Right renal pelvis (tissue), 4 donors: ENCODE measurements at places on chromosomes 16 and 17.

- DNase-seq = no peak
Measured at GRCh38 chr17:17725011-17725751, 43.9 kb downstream of the RAI1 start.

DNA sequence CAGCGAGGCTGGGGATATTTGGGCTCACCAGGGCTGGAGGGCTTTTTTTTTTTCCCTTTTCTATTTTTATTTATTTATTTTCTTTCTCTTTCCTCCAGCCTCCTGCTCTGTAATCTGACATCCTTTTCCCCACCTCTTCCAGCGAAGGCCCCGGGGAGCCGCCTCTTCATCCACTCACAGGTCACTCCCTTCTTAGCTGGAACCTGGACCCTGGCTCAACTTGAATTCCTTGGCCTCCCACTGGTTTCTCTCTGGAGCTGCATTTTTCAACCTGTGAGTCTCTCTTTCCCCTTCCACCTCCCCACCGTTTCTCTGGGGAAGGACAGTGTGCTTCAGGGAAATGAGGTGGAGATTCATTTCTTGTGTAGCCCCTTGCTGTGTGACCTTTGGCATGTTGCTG is 82.0 kb downstream of the MRM1 start:
- no peak for DNase-seq

DNA sequence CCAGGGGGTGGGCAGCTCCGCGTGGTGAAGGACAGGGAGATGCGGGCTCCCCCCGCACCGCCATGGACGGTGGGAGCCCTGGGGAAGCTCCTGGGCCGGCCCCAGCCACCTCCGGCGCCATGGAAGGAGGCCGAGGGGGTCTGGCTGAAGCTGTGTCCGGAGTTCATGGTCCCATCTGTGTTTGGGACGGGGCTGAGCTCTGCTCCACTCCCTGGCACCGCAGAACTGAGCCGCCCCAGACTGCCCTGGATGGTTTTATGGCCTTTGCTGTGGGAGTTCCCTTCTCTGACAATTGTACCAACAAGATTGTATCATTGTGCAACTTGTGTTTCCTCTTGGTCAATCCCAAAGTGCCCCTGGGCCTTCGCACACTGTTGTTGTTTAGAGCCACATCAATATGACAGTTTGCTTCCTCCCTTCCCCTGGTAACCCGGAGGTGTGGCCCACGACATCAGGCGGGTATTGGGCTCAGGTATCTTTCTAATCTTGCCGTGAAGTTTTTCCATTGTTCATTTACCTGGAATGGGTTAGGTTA is 942 bp downstream of the KRT23 start:
- DNase-seq = no peak

GRCh38 chr17:31413874-31414549 is 22.5 kb downstream of the RAB11FIP4 start:
- DNase-seq = no peak

- no peak for DNase-seq
Measured at GRCh38 chr16:57585051-57585687, 42.7 kb downstream of the ADGRG5 start.
